ENCODE measurements at places on chromosomes 1 and 21. TPM values are rescaled to one million over a fixed set of nuclear protein-coding genes. Genes with fewer than 3 reads are reported as not detected.

- DNase-seq, result peak; percentile 83
Measured at GRCh38 chr1:61851849-61852669, 109.8 kb downstream of the PATJ start.

The HPCA gene
- polyA plus RNA-seq, result 0.35 TPM

The LAMC1 gene
- polyA plus RNA-seq, result 383 TPM

- DNase-seq, result no peak
Measured at GRCh38 chr1:9593147-9593491, 4.4 kb downstream of the TMEM201 start.

DNA sequence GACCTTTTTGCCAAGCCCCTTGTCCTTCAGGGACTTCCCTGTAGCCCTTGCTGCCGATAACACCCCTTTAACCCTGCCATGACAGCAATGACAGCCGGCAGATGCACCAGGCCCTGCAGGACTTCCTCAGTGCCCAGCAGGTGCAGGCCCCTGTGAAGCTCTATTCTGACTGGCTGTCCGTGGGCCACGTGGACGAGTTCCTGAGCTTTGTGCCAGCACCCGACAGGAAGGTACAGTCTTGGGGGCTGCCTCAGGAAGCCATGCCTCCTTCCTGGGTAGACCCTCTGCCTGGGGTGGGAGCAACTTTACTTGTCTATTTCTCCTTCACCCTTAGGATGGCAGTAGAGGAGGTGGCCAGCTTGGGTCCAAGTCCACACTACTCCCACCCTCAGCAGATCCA lies 16.1 kb upstream of the PADI6 start:
- no peak for DNase-seq

DNA sequence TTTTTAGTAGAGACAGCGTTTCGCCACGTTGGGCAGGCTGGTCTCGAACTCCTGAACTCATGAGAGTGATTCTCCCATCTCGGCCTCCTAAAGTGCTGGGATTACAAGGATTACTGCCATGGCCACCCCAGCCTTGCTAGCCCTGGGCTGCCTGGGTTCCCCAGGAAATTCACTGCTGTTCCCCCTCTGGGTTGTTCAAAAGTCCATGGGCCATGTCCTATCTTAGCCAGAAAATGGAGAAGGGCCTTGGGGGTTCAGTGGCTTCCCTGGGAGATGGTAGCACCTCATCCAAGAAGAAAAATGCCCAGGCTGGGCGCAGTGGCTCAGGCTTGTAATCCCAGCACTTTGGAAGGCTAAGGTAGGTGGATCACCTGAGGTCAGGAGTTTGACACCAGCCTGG lies 20.9 kb downstream of the SLC26A9 start:
- no peak for DNase-seq

GRCh38 chr1:143735764-143736461 lies 235.9 kb downstream of the FAM72C start:
- DNase-seq, result no peak

- no peak for DNase-seq
Measured at GRCh38 chr1:107198561-107198960, 57.7 kb downstream of the NTNG1 start.

- no peak for DNase-seq
Measured at GRCh38 chr1:115006191-115006590, 23.4 kb upstream of the TSHB start.

DNA sequence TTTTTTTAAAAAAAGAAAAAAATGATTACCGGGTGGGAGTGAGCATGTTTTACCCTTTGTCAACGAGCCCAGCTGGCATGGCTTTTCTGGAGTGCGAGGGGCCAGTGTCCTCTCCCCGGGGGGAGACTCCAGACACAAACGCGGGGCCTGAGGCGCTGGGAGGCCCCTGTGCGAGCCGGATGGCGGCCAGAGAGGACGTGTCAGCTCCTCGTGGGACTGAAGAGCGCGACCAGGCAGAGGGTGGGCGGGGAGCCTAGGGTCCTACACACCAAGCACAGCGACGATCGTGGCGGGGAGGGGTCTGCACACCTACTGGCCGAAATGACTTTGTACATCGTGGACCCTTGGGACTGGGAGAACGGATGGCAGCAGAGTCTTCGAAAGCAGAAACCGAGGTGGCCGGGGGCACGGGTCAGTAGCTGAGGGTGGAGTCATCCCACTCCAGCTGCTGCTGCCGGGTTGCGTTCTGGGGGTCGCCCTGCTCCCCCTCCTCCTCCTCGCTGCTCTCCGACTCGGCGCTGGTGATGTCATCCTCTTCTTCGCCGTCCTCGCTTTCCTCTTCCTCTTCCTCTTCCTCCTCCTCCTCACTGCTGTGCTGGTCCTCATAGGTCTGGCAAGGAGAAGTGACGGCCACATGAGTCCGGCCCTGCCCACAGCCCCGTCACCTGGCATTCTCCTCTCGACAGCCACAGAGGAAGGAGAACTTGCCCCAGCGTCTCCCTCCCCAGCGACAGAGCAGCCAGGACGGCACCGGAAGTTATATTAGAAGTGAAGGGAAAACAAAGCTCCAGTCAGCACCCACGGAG lies 78.8 kb downstream of the PIK3CD start:
- DNase-seq, result no peak

GRCh38 chr1:14842361-14842760 lies 243.9 kb downstream of the KAZN start:
- no peak for DNase-seq

The JTB gene
- polyA plus RNA-seq, result 77.1 TPM

DNA sequence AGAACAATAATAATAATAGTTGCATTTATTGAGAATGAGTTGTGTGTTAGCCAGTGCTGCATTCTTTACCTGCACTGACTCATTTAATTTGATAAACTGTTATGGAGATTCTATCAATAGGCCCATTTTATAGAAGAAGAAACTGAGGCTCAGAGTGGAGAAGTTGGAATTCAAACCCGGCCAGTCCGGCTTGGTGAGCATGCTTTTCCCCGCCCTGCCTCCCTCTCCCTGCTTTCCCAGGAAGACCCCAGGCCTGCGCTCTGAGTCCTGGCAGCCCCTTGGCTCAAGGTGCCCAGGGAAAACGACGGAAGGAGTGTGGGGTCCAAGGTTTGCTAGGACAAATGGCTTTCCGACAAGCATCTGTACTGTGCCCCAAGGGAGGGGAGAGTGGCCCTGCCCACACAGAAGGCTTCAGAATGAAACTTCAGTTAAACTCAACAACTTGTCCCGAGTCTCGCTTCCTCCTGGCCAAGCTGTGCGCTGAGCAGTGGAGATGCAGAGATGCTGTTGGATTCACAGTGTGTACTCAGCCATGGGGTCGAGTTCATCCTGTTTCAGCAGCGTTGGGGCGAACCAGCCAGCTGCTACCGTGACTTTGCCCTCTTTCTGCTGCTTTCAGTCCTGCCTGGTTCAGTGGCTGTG lies 23.3 kb upstream of the PADI6 start:
- no peak for DNase-seq

DNA sequence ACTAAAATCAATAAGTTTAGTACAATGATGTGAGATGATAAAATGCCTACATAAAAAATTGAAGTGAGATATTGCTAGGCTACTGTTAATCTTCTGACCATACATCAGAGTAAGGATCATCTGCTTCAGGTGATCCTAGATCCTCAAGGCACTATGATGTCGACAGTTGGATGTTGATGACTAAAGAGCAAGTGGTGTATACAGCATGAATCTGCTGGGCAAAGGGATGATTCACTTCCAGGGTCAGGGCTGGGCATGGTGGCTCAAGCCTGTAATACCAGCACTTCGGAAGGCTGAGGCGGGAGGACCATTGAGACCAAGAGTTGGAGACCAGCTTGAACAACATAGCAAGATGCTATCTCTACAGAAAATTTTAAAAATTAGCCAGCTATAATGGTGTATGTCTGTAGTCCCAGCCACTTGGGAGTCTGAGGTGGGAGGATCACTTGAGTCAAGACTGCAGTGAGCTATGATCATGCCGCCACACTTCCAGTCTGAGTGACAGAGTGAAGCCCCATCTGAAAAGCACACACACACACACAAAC lies 24.6 kb downstream of the NUF2 start:
- no peak for DNase-seq

GRCh38 chr1:184513966-184514365 lies 127.1 kb downstream of the C1orf21 start:
- DNase-seq, result no peak

The KRTAP7-1 gene
- polyA plus RNA-seq, result not detected

DNA sequence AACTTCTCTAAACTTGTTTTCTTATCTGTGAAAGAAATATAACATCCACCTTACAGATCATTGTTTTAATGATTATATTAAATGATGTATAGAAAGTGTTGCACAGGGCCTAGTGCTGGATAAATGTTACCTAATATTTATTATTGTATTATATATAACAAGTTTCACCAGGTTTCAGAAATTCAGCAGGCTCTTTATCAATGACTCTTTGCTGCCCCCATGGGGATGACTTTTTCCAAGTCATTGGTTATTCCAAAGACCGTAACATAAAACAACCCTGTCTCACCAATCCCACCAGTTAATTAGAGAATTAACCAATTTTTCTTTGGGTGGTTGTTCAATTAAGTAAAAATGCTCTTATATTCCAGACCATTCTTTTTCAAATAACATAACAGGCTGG lies 7.3 kb upstream of the DEDD start:
- DNase-seq, result no peak

- DNase-seq, result no peak
Measured at GRCh38 chr1:192702212-192702902, 66.4 kb downstream of the RGS13 start.

DNA sequence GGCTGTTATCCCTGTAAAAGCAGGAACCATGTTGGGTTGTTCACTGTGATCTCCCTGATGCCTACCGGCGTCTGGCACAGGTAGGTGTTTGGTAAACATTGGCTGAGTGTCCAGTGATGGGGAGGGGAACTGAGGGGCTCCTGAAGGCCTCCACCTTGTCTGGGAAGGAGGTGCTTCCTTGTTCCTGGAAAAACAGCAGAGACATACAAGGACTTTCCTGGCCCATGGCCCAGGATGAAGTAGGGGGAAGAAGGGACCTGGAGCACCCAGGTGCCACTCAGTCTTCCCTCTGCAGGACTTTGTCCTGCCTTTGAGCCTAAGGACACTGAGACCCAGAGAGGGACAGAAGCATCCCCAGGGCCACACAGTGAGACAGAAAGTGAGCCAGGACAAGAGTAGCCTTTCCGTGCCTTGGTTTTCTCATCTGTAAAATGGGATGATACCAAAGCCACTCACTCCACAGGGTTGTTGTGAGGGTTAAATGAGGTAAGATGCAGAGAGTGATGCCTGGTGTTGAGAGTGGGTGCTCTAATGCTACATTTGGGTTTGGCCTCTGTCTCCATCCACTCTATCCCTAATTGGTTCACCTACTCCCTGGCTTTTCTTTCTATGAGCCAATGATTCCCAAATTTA lies 6.1 kb upstream of the HEYL start:
- DNase-seq, result no peak

The USP24 gene
- polyA plus RNA-seq, result 47.7 TPM

DNA sequence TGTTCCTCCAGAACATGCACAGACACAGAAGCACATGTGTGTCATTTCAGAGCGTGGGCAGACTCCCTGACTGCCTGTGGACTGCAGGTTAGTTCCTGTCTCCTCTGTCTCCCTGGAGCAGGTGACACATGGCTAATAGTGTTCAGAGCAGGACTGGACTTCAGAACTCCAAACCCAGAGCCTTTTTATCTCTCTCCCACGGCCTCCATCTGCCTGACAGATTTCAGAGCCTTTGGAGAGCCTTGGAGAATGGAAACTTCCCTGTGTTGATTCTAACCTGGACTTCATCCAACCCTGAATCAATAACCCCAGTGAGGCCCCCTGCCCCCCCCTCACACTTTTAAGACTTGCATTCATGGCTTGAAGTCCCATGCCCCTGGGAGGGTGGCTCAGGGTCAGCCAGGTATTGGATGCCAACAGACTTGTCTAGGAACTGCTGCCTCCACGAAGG lies 44.4 kb downstream of the C1orf198 start:
- peak; percentile 23 for DNase-seq

The LCE1B gene
- not detected for polyA plus RNA-seq

GRCh38 chr1:162327788-162328165 lies 48.9 kb downstream of the SPATA46 start:
- DNase-seq, result no peak

The TFAP2E gene
- 0.94 TPM for polyA plus RNA-seq

The HDAC1 gene
- polyA plus RNA-seq, result 61.9 TPM

- DNase-seq, result no peak
Measured at GRCh38 chr1:41743366-41743765, 175.4 kb downstream of the HIVEP3 start.

- no peak for DNase-seq
Measured at GRCh38 chr1:184463680-184464079, 76.9 kb downstream of the C1orf21 start.

The TENT5C gene
- polyA plus RNA-seq, result 2.2 TPM

GRCh38 chr1:187063271-187063670 lies 234.5 kb downstream of the PLA2G4A start:
- no peak for DNase-seq

- no peak for DNase-seq
Measured at GRCh38 chr1:906600-907420, 16.9 kb upstream of the SAMD11 start.

The CACNA1E gene
- not detected for polyA plus RNA-seq

The NR1I3 gene
- 0.40 TPM for polyA plus RNA-seq

- no peak for DNase-seq
Measured at GRCh38 chr1:6249739-6250689, 6.0 kb downstream of the HES3 start.

The KDM5B gene
- 79.1 TPM for polyA plus RNA-seq

DNA sequence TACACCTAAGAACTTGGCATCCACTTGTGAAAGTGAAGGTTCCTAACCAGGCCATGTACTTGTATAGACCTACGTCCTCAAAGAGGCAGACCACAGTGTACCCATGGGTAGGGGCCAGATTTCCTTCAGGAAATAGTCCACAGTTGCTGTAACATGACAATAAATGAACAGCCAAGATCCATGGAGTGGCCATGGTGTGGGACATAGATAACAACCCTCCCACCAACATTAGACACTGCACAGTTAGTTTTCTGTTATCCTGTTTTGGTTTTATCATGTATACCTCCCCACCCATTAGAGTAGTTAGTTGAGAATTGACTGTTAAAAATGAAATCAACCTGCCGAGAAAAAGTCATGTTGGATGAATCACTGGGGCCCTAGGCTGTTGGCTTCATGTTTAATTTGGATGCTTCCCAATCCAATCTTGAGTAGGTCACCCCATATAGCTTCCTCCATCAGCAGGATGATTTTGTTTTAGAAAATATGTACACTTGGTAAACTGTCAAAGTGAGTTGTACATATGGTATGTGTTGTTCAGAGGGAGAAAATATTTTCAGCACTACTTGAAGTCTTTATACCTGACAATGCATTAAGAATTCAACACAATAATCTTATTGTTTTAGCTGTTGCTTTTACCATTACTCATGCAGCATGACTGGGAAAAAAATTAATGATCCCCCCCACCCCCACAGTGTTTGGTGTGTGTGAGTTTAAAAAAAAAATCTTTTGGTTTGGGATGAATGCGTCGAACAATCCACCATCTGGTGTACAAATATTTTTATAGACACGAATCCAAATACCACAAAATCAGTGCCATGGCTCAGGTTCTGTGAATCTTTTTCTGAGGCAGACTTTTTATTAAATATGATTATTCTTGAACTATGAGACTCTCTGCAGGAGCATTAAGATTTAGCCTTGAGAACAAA lies 88.3 kb upstream of the ARHGAP29 start:
- DNase-seq, result peak; percentile 25

DNA sequence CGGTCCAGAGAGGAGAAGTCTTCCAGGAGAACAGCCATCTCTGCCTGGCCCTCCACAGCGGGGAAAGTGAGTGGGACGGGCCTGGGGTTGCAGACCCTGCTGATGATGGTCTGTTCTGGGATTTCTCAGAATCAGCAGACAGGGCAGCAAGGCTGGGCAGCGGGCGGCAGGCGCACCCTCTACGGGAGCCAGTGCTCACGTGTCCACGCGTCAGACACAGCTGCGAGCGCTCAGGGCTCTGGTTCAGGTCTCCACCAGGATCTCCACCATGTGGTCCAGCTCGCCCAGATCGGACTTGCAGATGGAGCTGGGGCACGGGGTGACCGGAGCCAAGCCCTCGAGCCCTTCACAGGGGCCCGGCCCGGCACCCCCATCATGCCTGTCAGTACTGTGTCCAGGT lies 5.5 kb downstream of the CLCA4 start:
- no peak for DNase-seq

Measured in muscle of arm (tissue), 14 donors.